ENCODE measurements at places on chromosomes 12 and 14. TPM values are rescaled to one million over a fixed set of nuclear protein-coding genes. Genes with fewer than 3 reads are reported as not detected.

Gene SLC6A12
- not detected for total RNA-seq

Gene ASCL1
- total RNA-seq: not detected

DNA sequence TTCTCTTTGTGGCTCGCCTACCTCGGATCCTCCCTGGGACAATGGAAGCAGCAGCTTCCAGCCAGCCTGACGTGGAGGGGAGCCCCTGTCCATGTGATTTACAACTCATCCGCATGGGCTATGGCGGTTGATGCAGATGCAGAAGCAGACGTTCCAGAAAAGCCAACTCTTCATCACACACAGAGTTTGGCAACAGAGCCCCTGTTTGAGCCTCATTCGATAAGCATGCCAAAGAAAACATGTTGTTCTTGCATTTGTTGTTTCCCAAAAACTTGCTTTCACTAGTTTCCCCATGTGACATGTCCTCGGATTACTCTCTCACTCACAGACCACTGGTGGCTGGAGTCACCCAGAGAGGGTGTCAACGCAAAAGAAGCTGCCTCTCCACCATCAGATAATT lies 16.4 kb upstream of the TC2N start:
- no peak for DNase-seq

DNA sequence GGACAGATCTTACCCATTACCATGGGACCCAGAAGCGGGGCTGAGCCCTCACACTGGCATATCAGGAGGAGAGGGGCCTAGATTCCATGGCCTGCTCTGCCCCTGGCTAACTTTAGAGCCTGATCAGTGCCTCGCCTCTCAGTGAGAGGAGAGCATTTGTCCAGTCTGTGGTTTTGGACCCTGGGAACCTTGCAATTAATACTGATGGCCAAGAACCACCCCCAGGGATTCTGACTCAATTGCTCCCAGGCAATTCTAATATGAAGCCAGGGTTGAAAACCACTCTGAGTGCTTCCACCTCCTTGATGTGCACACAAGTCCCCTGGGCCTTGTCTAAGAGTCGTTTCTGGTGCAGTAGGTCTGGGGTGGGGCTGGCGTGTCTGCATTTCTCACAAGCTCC lies 67.7 kb downstream of the CALM1 start:
- DNase-seq: no peak

- no peak for DNase-seq
These were observed 33.7 kb downstream of the MAPK1IP1L start for GRCh38 chr14:55085060-55085660.

DNA sequence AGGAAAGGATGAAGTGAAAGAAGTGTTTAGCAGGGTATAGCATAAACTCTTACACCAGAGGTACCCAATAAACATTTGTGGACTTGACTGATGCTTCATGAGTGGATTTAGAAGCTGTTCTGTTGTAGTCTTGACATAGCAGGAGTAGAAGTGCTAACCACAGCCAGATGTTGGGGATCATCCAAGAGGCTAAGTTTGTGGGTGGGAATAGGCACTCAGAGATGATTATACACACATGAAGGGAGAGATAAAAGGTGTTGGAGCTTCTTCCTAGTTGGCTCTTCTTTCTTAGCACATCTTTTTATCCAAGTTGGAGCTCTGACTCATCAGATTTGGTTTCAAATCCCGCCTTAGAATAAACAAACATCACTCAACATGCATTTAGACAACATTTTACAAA lies 166.7 kb upstream of the E2F7 start:
- no peak for DNase-seq

DNA sequence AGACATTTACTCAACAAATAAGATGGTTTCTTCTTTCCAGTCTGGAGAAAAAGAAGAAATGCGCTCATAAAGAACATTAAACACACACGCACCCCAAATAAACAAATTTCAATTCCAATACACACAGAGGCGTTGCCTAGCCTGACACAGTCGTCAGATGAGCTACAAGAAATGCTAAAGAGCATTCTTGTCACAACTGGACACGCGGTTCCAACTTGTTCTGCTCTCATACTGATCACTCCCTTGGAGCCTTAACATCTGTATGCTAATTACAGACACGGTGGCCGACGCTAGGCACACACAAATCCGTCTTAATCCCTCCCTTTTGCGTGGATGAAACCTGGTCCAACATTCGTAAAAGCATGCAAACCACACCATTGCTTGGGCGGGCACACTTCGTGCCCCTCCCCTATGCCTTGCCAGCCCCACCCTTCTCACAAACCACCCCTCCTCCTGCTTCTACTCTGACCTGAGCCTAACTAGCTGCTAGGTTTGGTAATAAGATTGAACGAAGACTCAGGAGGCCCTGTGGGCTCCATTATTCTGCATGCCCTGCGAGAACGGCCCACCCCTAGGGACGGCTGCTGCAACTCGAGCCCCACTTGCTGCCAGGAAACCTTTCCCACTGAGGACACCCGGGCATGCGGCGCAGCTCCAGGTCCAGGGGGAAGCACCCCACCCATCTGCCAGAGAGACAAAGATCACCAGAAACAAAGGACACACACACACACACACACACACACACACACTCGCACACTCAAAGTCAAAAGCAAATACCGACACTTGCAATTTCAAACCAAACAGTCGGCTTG lies 1.2 kb downstream of the KCNK10 start:
- DNase-seq: no peak

Gene KRT82
- not detected for total RNA-seq

DNA sequence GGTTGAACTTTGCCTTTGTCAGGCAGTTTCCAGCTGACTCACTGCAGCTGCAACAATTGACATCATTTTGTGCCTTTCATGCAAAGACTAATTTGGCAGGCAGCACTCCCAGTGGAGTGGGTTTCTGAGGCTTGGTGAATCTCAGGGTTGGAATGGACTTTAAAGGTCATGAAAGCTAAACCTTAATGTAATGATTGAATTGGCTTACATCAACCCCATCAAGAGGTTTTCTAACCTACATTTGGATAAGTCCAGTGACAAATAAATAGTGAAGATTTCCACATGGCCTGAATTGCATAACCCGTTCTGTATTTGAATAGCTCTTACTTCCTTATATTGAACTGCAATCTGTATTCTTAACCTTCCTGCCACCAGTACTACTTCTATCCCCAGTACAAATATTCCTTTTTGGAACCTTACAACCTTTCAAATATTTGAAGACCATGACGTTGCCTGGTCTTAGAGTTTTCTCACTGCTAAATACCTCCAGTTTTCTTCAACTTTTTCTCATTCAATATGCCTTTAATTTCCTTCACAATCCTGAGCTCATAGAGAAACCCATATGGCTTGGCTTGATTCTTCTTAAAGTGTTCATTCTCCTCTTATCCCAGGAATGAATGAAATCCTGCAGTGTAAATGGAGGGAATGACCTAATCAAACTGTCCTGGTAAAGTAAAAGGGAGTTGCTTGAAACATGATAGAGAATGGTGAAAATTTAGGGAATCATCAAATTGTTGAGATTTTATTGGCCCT lies 168.1 kb upstream of the NOVA1 start:
- peak; percentile 89 for DNase-seq

Gene KRT83
- not detected for total RNA-seq

Gene ACOT6
- total RNA-seq: not detected

GRCh38 chr12:126706300-126706699 lies 1560.7 kb upstream of the TMEM132C start:
- no peak for DNase-seq

DNA sequence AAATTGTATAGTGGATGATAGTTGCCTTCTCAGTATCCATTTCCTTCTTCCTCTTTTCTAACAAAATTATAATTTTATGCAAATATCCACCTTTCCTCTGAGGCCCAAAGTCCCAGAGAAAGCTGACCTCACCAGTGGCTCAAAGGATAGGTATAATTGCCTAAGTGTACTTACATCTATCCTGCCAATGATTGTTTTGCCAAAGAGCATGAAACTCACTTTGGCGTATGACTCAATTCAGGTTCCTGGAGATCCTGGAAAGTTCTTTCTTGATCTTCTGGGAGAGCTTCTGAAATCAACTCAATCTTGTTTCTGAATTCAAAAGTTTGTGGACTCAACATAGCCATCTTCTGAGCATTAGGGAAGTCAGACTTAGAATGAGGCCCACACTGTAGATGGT lies 10.5 kb upstream of the RBM25 start:
- no peak for DNase-seq

Gene TAS2R20
- total RNA-seq: 0.58 TPM

GRCh38 chr12:42216737-42217136 lies 21.3 kb downstream of the YAF2 start:
- DNase-seq: no peak

GRCh38 chr12:11881835-11882234 lies 188.9 kb upstream of the BCL2L14 start:
- DNase-seq: no peak

- no peak for DNase-seq
These were observed 753 bp downstream of the CSRNP2 start for GRCh38 chr12:51082561-51083125.

DNA sequence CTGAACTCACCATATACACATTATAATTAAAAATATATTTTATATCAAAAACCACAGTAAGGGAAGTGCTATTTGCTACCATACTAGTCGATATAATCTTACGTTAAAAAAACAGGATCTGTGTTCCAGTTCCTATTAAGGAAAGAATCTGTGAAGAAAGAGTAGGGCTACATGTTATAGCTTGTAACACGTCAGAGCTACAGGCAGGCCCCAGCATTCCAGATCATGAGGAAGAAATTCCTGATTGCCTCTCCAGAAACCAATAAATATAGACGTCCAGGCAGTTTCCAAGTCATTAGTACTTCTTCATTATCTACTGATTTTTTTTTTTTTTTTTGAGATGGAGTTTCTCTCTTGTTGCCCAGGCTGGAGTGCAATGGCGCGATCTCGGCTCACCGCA lies 20.6 kb downstream of the SGPP1 start:
- no peak for DNase-seq

Gene ADAMTS20
- total RNA-seq: under 0.01 TPM

- DNase-seq: peak; percentile 98
These were observed 81.1 kb downstream of the PELI2 start for GRCh38 chr14:56199095-56199981.

Gene VRTN
- total RNA-seq: not detected

Gene TAS2R43
- not detected for total RNA-seq

DNA sequence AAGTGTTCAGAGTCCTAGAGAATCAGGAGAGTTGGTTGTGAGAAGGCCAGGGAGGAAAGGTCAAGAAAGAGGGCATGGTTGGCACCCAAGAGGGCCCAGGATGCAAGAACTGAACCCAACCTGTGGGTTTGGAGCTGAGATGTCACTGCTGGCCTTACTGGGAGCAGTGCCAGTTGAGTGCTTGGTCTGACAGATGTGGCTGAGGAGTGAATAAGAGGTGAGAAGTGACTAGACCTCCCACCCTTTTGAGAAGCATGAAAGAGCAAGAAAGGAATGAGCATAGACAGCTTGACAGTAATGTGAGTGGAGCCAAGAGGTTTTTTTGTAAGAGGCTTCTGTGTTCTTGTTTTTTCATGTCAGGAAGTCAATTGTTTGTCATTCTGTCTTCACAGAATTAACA lies 95.3 kb downstream of the FGD4 start:
- no peak for DNase-seq

Gene AICDA
- total RNA-seq: not detected

DNA sequence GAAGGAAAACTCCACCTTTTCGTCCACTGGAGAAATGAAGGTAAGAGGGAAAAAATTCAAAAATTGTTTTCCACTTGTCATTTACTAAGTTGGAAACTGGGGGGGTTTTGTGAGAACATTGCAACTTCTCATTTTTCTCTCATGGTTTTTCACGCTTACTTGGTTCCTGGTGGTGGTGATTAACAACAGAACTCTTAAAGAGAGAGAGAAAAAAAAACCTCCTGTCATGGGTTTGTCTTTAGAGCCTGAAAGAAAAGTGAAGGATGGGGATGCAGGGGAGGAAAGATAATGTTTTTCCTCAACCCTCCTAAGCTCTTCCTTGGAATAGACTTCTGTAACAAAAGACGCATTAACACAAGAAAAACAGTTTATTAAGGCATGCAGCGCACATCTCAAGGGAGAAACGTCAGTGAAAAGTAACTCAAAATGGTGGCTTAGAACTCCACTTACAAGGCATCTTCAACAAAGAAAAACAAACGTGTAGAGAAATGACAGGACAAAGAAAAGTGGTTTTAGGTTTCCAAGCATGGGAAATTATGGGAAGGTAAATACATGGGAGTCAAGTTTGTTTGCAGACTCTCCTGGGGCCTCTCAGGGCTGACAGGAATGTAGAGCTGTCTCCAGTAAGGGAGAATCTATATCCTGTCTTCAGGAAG lies 81.9 kb upstream of the ATF7IP start:
- no peak for DNase-seq

DNA sequence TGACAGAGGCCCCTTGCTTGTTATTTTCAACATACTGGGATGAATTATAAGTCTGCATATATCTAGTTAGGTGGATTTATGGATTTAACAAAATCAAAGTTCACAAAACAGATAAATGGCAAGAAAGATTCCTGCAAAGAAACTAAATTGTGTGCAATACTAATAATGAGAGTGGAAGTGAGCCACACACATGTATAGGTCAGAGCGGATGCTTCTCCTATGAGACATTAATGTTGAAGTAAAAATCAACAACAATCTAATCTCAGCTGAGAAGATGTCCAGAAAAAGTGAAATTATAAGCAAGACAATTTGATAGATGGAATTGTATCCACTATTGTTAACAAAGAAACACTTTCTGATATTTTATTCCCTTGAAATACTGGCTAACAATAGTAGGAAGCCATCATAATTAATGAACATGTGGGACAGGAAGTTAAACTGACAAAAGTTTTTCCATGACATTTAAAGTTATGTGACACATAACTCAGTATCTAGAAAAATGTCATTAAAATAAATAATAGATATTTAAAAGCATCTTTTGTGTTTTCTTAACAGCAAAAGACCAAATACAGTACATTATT lies 39.7 kb downstream of the RAD51B start:
- DNase-seq: no peak

GRCh38 chr14:62528296-62528695 lies 517.0 kb downstream of the KCNH5 start:
- no peak for DNase-seq

GRCh38 chr12:118591-118990 lies 52.0 kb downstream of the IQSEC3 start:
- DNase-seq: no peak

Gene FAM181A
- not detected for total RNA-seq

GRCh38 chr14:31858868-31859267 lies 218.2 kb upstream of the ARHGAP5 start:
- no peak for DNase-seq

GRCh38 chr14:95496111-95496681 lies 20.3 kb downstream of the SYNE3 start:
- DNase-seq: no peak

- DNase-seq: no peak
These were observed 174.0 kb downstream of the SLC2A13 start for GRCh38 chr12:39931857-39932256.

GRCh38 chr12:2924019-2924418 lies 33.3 kb downstream of the TULP3 start:
- no peak for DNase-seq

Gene BDKRB1
- 0.40 TPM for total RNA-seq

DNA sequence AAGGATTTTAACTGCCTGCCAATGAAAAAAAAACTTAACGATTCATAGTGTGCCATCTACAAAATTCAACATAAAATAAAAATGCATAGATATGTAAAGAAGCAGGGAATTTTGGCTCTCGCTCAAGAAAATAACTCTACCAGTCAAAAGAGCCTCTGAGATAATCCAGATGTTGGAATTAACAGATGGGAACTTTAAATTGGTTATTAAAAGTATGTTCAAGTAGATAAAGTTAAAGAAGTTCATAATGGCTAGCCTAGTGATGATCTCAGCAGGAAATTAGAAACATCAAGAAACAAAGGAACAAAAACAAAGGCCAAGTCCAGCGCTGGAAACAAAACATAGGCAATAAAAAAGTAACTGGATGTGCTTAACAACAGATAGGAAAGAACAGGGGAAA lies 23.1 kb downstream of the PIK3C2G start:
- no peak for DNase-seq
